KBM-7 (cell line): ENCODE measurements at places on chromosomes 7 and 10.

DNA sequence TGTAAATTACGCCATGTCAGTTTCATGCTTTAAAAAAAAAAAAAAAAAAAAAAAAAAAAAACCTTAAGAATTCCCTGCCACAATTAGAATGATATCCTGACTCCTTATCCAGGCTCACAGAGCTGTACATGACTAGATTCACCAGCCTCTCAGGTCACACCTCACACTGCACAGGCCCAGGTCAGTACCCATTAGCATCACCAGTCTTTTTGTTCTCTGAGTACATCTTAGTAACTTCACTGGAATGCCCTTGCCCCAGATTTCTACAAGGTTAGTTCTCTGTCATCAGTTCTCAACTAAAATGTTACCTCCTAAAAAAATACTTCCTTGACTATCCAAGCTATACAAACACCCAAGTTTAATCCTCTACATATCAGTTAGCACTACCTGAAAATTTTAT is 211.0 kb downstream of the LRRN3 start:
- no peak for DNase-seq

GRCh38 chr7:18018296-18019215 is 9.1 kb downstream of the PRPS1L1 start:
- DNase-seq = no peak

DNA sequence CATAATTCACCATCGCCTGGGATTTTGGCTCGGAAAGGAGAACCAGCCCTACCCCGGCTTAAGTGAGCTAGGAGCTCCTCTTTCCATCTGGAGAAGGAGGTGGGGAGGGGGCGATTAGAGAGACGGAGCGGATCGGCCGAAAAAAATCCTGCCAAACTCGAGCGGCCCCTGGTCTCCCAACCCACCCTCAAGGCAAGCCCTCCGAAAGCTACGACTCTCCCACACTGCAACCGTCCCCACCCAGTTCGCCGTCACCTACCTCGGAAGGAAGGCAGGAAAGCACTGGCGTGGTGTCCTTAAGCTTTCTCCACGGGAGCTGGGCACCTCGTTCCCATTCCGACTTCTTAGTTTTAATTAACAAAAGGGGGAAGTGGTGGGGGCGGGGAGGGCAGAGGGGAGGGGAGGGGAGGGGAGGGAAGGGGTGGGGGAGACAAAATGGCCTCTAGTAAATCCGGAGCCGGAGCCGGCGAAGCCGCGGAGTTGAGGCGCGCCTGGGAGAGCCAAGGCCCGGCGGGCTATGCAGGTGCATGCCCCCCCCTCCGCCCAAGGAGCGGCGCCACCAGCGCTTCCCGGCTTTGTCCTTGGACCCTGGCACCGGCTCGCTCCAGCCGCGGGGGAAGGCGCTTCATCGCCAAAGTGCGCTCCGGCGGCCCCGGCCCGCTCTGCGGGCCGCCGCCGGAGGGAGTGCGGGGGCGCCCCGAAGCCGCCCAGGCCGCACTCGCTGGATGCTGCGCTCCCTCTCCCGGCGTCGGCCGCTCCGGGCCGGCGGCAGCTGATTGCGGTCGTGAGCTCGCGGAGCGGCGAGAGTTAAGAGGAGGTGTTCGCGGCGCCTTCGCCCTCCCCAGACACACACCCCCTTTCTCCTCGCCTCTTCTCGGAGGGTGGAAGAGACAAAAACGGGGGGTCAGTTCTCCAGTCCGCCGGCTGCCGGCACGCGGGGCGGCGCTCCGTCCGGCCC is at the start of gene LRRC4:
Gene LRRC4, minus strand, starts transcription at position 784 of the 958 bp plus-strand sequence. CDS start 797 bp downstream, outside the sequence.
- DNase-seq = no peak

GRCh38 chr7:143487566-143487965 is 9.9 kb downstream of the TAS2R41 start:
- DNase-seq = no peak

- DNase-seq = no peak
Measured at GRCh38 chr10:84179059-84179710, 5.6 kb downstream of the GPR15LG start.

DNA sequence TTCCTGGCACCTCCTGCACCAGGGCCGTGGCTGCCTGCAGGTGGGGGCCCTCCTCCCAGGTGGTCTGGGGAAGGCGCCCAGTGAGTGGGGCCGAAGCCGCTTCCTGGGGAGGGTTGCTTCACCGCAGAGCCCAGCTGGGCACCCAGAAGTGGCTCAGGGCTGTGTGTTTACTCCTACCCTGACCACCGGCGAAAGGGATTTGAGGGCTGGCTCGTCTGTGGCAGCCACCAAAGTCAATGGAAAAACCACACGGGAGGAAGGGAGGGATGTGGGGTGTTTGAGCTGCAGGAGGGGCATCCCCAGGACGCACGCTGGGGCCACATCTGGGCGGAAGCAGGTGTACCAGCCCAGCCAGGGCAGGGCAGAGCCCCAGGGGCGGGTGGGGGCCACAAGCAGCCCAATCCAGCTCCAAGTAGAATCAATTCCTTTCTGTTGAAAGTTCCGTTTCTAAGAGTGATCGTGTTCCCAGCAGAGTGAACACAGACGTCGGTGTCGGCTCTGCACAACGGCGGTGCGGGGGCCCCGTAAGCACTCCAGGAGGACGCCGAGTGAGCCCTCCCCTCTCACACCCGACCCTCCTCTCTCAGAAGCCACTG is 69.9 kb downstream of the FOXL3 start:
- no peak for DNase-seq

- no peak for DNase-seq
Measured at GRCh38 chr10:119520283-119520682, 22.2 kb downstream of the RGS10 start.
